ENCODE measurements at places on chromosomes 4 and X. TPM values are rescaled to one million over a fixed set of nuclear protein-coding genes. Genes with fewer than 3 reads are reported as not detected.

DNA sequence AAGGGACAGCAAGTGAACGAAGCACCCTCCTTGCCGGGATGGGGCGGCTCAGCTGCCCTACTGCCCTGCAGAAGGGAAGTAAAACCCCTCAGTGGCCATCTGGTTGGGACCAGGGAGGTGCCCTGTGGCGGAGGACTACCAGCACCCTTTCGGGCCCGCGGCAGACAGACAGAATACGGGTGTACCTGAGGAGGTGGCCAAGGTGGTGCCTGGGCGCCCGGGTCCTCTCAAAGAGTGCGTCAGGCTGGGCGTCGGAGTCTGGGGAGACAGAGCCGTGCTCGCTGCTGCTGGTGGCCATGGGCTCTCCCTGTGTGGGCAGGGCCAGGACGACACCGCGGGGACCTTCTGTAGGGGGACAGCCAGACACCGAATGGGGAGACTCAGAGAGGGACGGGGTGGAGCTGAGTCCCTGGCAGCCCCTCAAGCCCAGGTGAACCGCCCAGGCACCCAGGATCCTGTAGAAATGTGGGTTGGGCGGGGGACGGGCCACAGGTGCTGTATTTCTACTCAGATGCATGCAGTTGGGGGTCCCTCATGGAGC lies 29.7 kb downstream of the PDHA1 start:
- DNase-seq, result peak; percentile 9

The COL4A5 gene
- total RNA-seq, result 26.1 TPM

DNA sequence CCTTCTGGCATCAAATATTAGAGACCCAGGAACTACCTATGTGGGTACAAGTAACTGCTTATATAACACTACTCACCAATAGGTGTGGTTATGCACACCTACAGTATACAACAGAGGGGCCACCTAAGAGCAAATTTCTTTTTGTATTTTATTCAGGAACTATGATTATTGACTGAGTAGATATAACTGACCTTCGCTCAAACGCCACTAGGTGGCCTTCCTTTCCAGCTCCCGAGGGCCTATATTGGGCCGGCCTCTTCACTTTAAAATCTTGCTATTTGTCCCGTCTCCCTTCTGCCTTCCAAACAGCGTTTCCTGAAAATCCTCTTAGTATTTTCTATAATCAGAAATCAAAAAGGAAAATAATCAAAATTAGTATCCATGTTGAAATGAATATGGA lies 19.9 kb upstream of the PABPC5 start:
- DNase-seq, result peak; percentile 6

DNA sequence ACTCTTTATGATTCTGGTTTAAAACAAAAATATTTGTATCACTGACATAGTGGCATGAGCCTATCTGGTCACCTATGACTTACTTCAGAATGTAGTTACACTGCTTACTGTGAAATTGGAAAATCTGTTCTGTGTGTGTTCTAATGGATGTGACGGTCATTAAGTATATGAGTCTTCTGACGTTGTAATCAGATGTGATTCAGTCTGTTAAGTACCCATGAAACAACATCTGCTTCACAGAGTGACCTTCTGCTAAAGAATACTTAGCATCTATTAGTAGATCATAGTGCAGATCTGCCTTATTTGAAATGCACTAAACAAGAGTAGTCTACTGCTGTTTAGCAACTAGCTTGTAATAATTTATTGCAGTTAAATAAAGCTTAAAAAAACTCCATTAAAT lies 317.1 kb downstream of the DCTD start:
- DNase-seq, result no peak

DNA sequence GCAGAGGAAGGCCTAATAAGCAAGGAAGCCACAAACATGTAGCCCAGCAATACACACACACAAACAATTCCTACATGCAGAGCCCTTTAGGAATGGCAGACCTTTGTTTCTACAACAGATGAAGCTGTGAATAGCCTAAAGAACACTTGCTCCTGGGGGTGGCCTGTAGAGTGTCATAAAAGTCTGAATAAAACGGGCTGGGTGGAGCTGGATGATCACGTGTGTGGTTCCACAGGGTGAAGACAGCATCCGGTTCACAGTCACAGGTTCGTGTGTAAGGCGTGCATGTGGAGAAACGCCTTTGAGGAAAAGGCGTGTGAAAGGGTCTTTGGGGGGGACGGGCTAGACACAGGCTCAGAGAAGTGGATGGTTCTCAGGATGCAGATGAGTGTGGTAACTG lies 156.1 kb downstream of the AFAP1 start:
- DNase-seq, result no peak

The TMEM33 gene
- total RNA-seq, result 15.8 TPM

DNA sequence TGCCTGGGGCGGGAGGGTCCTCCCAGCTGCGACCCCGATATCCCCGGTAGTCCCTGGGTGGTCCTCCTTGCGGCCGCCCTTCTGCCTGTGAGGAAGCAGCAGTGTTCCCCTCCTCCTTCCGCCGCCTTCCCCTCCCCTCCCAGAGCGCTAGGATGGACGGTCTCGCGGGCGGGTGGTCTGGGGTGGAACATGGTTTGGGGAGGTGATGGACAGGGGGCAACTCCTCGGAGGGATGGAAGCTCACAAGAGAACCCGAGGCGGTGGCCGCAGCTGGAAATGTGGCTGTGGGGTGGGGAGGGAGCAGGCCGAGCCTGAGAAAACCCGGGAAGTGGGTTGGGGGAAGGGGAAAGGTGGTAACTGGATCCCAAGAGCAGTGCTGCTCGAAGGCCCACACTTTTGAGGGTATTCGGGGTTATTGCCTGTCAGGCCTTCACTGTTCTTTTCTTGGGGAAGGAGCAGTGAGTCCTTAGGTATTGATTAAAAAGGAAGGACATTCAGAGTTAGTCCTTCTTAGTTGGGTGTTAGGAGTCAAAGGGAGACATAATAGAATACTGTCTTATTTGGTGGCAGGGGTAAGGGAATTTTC lies 581 bp downstream of the UBE2K start:
- DNase-seq, result peak; percentile 79

DNA sequence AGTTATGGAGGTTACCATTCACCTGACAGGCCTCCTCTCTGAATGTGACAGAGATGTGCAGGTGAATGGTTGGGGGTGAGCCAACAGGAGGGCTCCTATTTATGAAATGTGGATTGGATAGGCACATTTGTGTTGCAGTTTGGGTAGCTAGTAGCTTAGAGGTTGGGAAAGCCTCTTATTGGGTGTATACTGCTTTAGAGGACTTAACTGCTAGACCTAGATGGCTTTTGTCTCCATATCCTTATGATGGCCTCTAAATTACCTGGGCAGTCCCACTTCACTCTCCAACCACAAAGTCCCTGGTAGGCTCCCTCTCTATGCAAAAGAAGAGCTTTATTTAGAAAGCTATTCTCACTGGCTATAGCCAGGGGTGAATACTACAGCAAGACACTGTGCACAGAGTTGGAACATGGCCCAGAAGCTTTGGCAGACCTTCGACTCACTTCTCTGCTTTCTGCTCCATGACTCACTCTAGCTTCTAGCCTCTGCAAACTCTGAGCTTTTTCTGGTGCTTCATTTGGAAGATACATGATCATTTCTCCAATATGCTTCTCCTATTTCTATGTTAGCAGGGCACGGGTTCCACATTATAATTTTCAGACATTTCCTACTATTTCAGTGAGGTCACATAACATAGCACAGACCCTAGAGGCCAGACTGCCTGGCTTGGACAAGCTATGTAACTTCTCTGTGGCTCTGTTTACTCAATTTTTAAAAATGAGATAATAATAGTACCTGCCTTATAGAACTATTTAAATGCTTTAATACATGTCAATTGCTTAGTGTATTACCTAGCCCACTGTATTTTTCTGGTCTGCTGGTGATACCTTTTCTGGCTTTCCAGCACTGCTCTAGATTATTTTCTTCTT lies 6.0 kb upstream of the VGLL1 start:
- peak; percentile 76 for DNase-seq

The SMIM31 gene
- total RNA-seq, result not detected

GRCh38 chrX:34749896-34750295 lies 92.8 kb upstream of the TMEM47 start:
- no peak for DNase-seq

- no peak for DNase-seq
Measured at GRCh38 chrX:30659421-30659820, 6.2 kb downstream of the GK start.

DNA sequence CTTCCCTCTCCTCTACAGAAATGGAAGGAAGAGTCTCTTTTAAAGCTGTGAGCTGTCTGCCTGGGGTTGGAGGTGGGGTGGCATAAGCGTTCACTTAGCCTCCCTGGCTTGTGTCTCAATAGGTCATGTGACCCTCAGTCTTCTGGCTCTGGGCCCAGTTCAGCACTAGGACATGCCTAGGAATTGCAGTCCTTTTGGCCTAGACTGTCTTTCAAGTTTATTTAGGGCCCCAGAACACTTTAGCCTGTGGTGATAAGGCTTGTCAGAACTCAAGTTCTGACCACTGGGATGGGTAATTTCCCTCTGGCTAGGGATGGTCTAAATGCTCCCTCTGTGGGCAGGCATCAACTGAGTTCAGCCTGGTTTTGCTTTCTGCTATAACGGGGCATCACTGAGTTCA lies 34.3 kb upstream of the ARMCX4 start:
- no peak for DNase-seq

GRCh38 chr4:1022739-1023066 lies 11.3 kb downstream of the FGFRL1 start:
- DNase-seq, result peak; percentile 67
